ENCODE measurements at places on chromosomes 7 and 10. TPM values are rescaled to one million over a fixed set of nuclear protein-coding genes. Genes with fewer than 3 reads are reported as not detected.

The PLA2G12B gene
- not detected for polyA plus RNA-seq

The PRRT4 gene
- 1.3 TPM for polyA plus RNA-seq

The LLCFC1 gene
- polyA plus RNA-seq: not detected

The PNLIPRP1 gene
- polyA plus RNA-seq: 0.11 TPM

The RET gene
- polyA plus RNA-seq: 1.6 TPM

The CFAP69 gene
- polyA plus RNA-seq: 2.4 TPM

The GRID1 gene
- 2.4 TPM for polyA plus RNA-seq

The HOXA1 gene
- 1.6 TPM for polyA plus RNA-seq

The UCN3 gene
- polyA plus RNA-seq: not detected

The AOAH gene
- 4.3 TPM for polyA plus RNA-seq

The SPDYE8 gene
- not detected for polyA plus RNA-seq

The C7orf33 gene
- not detected for polyA plus RNA-seq

The CSGALNACT2 gene
- 25.0 TPM for polyA plus RNA-seq

The AGBL3 gene
- polyA plus RNA-seq: 1.4 TPM

The GIMAP8 gene
- polyA plus RNA-seq: 14.3 TPM

The MYL10 gene
- polyA plus RNA-seq: 0.38 TPM

The CYP3A5 gene
- 7.1 TPM for polyA plus RNA-seq

The NKX2-3 gene
- not detected for polyA plus RNA-seq

The CUZD1 gene
- polyA plus RNA-seq: 0.56 TPM

The CALML5 gene
- polyA plus RNA-seq: not detected

The CPA4 gene
- polyA plus RNA-seq: not detected

The OPALIN gene
- not detected for polyA plus RNA-seq
